ENCODE measurements at places on chromosomes 13 and 19.

DNA sequence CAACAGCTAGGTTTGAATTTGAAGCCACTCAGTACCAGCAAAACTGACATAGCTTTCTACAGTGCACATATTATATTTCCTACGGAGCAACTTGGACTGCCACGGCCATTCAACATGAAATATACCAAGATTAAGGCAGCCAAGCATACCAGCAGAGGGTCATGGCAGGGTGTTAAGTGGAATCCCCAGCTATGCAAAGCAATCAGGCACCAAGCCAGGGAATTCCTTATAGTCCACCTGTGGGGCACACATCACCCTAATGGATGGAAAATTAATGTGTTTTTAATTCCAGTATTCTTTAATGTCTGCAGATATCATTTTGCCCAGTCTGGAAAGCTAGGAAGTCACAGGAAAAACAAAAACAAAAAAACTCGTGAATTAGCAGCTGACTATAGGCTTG, 1190.3 kb downstream of the EFNB2 start:
- DNase-seq, result no peak

DNA sequence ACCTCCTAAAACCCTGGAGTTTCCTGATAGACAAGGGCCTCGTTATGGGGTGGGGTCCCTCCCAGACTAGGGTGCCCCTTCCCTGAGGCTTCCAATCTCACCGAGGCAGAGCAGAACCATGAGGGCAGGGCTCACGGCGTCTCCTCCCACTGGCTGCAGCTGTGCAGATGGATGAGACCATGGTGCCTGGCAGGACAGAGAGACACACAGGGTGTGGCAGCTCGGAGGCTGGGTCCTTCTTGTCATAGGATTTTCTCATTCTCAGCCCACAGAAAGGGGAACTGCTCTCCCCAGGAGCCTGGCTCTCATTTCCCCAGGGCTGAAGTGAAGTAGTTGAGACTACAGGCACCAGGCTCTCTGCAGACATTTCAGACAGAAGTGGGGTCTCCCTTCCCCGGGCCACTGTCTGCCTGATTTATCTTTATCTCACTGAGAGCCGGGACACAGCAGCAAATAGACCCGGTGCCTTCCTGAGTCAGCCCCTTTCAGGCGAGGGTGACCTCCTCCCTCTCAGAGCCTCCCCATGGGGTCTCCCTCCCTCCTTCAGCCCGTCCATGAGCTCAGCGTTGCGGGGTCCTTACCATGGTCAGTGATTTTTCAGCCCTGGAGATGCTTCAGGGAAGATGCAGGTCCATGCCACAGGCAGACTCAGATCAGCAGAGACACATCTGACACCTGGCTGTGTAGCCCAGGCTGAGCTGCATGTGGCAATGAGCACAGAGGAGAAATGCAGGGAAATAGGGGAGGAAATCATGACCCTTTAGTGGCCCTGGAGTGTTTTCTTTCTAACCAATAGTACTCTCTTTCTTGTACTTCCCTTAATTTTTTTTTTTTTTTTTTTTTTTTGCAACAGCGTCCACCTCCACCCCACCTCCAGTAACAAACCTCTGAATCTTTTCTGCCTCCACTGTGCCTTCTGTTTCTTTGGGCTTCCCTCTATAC, at the start of gene LILRA5:
Gene LILRA5 (minus strand): TSS at position 731 of the 942 bp plus-strand sequence. CDS start 147 bp downstream, at position 584.
- DNase-seq, result no peak

DNA sequence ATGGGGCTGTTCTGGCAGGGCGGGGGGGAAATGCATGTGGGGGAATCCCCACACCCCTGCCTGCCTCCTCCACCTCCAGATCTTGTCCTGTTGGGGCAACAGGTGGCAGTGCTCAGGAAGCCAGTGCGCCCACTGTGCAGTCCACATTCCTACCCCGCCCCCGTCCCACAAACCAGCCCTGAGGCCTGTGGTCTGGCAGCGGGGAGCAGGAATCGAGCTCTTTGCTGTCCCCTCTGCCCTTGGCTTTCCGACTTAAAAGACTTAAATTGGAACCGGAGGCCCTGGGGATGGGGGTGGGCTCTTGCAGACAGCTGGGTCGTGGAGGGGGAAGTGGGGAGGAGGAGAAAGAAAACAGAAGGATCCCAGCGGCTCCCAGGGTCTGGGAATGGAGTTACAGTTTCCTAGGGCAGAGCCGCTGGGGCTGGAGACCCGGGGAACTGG, 4.3 kb downstream of the NANOS3 start:
- DNase-seq, result no peak

DNA sequence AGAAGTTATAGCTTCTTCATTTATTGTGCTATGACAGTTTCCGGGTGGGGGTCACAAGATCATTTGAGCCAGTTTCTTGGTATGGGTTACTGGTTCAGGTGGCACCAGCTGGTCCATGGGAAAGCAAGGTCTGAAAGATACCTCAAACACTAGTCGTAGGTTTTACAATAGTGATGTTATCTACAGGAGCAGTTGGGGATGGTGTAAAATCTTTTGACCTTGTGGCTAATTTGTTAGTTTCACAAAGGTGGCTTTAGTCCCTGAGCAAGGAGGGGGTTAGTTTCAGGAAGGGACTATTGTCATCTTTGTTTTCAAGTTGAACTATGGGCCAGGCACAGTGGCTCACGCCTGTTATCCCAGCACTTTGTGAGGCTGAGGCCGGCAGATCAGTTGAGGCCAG, 24.6 kb downstream of the CHST8 start:
- DNase-seq, result no peak

DNA sequence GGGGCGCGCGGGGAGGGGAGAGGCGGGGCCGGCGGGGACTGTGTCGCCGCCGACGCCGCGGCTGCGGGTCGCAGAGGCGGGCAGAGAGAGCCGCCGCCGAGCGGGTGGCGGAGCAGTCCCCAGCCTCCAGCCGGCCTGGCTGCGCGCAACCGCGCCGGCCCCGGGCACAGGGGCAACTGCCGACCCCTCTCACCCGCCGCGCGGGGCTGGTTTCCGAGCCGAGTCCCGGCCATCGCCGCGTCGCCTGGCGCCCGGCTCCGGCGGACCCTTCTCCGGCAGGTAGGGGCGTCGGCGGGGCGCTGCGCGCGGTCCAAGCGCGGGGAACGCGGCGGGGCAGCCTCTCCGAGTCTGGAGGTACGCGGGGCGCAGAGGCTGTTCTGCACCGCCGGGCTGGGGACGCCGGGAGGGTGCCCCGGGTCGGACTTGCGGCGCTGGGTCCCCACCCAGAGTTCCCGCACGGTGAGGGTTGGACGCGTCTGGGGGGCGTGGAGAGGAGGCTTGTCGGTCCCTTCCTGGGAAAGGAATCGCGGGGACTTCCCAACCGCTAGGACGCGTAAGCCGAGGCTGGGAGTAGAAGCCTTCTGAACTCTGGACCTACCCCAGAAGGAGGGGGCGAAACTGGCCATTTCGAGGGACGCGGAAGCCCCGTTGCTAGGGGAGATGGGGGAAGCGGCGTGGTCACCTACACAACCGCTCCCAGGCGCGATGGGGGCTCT, 133.6 kb upstream of the MYO16 start:
- DNase-seq, result no peak

- peak; percentile 44 for DNase-seq
These were observed 12.4 kb upstream of the TINCR start for GRCh38 chr19:5580161-5580571.

DNA sequence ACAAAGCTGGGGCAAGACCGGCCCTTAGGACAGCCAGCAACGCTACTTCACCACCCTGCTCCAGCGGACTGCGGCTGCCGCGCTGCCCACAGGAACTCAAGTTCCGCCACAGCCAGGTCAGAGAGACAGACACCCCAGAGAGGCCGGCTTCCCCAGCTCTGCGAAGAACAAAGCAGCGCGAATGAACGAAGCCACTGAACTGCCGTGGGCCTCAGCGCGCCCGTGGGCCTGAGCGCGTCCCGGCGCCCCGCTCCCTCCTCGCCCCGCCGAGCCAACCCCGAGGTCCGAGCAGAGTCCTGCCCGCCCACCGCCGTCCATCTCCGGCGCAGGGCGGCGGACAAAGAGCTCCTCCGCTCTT, 158.4 kb downstream of the RNF17 start:
- no peak for DNase-seq

- no peak for DNase-seq
These were observed 156.9 kb downstream of the ENOX1 start for GRCh38 chr13:43629691-43630480.

DNA sequence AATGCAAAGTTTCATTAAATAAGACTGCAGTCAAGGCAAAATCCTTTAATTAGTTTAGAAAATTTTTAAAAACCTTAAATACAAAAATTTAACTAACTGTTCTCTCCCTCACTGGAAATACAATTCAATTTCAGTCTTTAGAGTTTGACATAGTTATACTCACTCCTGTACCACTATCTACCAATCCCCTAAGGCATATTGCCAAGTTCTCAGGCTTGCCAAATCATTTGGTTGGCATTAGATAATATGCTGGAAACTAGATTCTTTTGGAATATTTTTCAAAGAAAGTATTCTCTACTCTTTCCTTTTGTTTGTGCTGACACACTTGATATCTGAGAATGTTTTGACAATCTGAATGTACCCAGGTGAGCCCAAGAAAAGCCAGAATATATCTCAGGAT, 77.2 kb downstream of the TSC22D1 start:
- DNase-seq, result no peak

GRCh38 chr13:22027566-22027965, 356.7 kb downstream of the FGF9 start:
- no peak for DNase-seq

GRCh38 chr13:43815204-43815603, 28.4 kb upstream of the ENOX1 start:
- no peak for DNase-seq

DNA sequence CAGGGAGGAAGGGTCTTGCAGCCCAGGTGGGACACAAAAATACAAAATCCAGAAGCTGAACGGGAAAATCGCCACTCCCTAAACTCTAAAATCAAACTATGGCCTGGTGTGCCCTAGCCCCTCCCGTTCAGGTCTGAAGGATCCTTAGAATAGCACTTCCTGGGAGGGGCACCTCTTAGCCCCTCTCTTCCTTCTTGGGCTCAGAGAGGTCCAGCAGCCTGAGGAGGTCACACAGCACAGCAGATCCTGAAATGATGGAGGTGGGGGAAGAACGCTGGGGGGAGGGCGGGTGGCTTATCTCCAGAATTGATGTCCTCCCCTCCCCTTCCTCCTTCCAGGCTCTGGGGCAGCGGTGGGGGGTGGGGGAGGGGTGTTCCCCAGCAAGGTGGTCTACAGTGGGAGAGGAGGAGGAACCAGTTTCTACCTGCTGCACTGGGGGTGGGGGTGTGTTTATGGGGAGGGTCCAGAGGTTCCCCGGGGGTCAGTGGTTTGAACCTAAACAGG, 1.9 kb downstream of the DIRAS1 start:
- no peak for DNase-seq

- no peak for DNase-seq
These were observed 2.0 kb downstream of the RAB20 start for GRCh38 chr13:110559429-110559943.

DNA sequence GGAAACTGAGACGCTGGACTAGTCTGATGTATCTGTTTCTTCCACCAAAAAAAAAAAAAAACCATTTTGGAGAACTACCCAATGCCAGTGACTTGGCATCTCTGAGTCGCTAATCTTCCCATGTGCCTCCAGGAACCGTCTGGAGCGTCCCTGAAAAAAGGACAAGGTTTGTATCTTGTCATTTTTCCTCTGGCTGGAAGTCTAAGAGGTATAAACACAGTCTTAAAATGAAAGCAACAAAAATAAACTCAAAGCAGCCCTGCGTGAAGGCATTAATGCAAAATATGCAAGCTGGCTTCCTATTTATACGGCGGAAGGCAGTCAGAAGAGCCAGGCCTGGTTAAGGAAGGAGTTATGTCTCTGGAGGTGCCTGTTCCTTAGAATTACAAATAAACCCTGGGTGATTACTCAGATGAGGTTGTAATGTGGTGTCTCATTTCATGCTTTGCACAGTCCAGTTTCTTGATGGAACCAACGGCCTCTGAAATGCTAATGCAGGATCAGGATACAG, 20.3 kb downstream of the ACTN4 start:
- no peak for DNase-seq

GRCh38 chr13:111540486-111540885, 220.0 kb downstream of the TEX29 start:
- DNase-seq, result no peak

DNA sequence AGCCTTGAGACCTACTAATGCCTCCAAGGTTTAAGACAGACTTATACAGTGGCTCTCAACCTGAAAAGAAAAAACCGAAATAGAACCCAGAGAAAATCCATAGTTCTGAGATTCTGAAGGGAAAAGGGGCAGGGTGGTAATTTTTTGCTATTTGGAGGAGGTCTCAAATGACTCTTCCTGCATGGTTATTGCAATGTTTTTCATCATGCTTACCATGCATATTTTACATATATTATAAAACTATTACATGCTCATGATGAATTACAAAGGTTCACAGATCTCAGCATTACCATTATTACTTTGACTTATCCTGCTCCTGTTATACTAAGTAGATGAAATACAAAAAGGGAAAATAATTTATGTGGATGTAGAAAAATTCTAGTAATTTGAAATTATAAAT, 47.6 kb downstream of the N4BP2L2 start:
- no peak for DNase-seq

DNA sequence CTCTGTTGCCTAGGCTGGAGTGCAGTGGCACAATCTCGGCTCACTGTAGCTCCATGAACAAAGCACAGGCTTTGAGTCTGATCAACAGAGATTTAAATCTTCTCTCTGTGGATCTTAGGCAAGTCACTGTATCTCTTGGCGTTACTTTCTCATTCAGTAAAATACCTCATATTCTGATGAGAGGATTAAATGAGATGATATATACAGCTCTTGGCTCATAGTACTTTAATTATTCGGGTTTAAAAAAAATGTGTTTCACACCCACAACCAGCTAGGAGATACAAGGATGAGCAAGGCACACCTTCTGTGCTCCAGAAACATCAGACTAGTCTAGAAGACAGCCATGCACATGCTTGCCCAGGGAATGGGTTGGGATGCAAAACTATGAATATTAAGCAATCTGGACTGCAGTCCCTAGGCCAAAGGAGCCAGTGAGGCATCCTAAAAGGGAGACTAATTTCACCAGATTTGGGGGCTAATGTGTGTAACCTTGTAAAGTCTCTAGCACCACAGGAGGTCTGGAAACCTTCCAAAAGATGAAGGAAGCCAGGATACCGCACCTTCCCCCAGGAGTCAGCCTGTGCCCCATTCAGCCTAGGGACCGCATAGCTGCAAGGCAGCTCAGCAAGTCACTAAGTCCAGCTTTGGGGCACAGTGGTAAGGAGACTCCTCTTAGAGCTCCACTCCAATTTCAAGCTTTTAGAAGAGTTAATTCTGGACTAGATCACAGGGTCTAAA, 2.5 kb downstream of the VPS36 start:
- no peak for DNase-seq

GRCh38 chr13:60094385-60095088, 69.2 kb downstream of the DIAPH3 start:
- no peak for DNase-seq

DNA sequence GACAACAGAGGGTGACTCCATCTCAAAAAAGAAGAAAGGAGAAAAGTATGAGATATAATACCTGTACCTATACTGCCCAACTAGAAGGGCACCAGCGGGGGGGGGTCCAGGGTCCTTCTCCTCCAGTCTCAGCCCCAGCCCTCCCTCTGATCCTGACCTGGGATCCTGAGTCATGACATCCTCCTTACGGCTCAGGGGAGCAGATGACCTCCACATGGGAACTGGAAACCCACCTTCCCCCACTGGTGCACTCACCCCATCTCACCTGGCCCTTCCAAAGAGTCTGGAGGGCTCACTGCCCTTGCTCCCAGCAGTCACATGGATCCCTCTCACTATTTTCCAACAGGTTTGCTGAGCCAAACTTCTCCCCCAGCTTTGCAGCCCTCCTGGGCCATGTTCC, 24.2 kb downstream of the TUBA3C start:
- DNase-seq, result no peak

GRCh38 chr13:36796052-36796451, 23.0 kb upstream of the RFXAP start:
- no peak for DNase-seq

Data from NCI-H1417 treated with DMSO at 0.1 percent for 48 hours (cell line).